ENCODE measurements at places on chromosomes 7 and 10. TPM values are rescaled to one million over a fixed set of nuclear protein-coding genes. Genes with fewer than 3 reads are reported as not detected.

AOAH gene
- polyA plus RNA-seq = 4.7 TPM

TMEM196 gene
- polyA plus RNA-seq = not detected

PDLIM1 gene
- polyA plus RNA-seq = 156 TPM

FAM180A gene
- 0.18 TPM for polyA plus RNA-seq

SNCG gene
- 32.8 TPM for polyA plus RNA-seq

CYP26A1 gene
- polyA plus RNA-seq = 0.08 TPM

C10orf71 gene
- polyA plus RNA-seq = not detected

CYP2E1 gene
- 1.2 TPM for polyA plus RNA-seq

SPDYE16 gene
- 0.18 TPM for polyA plus RNA-seq

CHAT gene
- polyA plus RNA-seq = not detected

PKD2L1 gene
- 0.88 TPM for polyA plus RNA-seq

EVX1 gene
- not detected for polyA plus RNA-seq

SMO gene
- polyA plus RNA-seq = 2.5 TPM

KCTD7 gene
- polyA plus RNA-seq = 4.9 TPM

SPDYE11 gene
- polyA plus RNA-seq = not detected

OR6V1 gene
- polyA plus RNA-seq = not detected

SDK1 gene
- 4.3 TPM for polyA plus RNA-seq

NCAPG2 gene
- 2.1 TPM for polyA plus RNA-seq

BRAT1 gene
- polyA plus RNA-seq = 23.2 TPM

SLC18A3 gene
- not detected for polyA plus RNA-seq

ANXA8L1 gene
- polyA plus RNA-seq = 23.9 TPM

DPCD gene
- polyA plus RNA-seq = 26.4 TPM

SPACDR gene
- 0.83 TPM for polyA plus RNA-seq

ADAM22 gene
- 0.13 TPM for polyA plus RNA-seq

NRCAM gene
- polyA plus RNA-seq = 2.5 TPM

GRID2IP gene
- 0.16 TPM for polyA plus RNA-seq

AGAP3 gene
- polyA plus RNA-seq = 81.8 TPM

EPHA1 gene
- polyA plus RNA-seq = 4.2 TPM

LIPK gene
- not detected for polyA plus RNA-seq

SPOCK2 gene
- 86.0 TPM for polyA plus RNA-seq

UBN2 gene
- polyA plus RNA-seq = 1.7 TPM

IFIT1B gene
- polyA plus RNA-seq = not detected

FRMD4A gene
- 18.8 TPM for polyA plus RNA-seq

MLXIPL gene
- polyA plus RNA-seq = 10.0 TPM

CPVL gene
- 17.1 TPM for polyA plus RNA-seq

FAM131B gene
- polyA plus RNA-seq = 0.29 TPM
